Stimulated activated CD4-positive, alpha-beta T cell treated with anti-CD3 and anti-CD28 coated beads, Interleukin-1b, Interleukin-23, amount 100 ng/mL, for 1 hour (primary cell): ENCODE measurements at places on chromosomes 7 and 10.

- DNase-seq: no peak
Measured at GRCh38 chr10:1524540-1524939, 212.8 kb downstream of the ADARB2 start.

DNA sequence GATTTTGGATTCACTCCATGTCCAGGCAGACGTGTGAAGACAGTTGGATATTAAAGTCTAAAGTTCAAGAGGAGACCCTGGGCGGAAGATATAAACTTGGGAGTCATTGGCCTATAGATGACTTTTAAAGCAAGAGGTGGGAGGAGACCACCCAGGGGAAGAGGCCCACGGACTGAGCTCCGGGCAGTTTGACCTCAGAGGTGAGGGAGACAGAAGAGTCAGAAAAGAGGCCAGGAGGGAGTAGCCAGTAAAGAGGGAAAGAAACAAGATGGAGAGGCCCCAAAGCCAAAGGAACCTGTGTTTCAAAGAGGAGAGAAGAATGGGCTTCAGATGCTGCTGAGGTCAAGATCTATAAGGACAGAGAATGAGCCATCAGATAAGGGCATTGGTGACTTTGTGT, 11.4 kb downstream of the CARD11 start:
- no peak for DNase-seq

DNA sequence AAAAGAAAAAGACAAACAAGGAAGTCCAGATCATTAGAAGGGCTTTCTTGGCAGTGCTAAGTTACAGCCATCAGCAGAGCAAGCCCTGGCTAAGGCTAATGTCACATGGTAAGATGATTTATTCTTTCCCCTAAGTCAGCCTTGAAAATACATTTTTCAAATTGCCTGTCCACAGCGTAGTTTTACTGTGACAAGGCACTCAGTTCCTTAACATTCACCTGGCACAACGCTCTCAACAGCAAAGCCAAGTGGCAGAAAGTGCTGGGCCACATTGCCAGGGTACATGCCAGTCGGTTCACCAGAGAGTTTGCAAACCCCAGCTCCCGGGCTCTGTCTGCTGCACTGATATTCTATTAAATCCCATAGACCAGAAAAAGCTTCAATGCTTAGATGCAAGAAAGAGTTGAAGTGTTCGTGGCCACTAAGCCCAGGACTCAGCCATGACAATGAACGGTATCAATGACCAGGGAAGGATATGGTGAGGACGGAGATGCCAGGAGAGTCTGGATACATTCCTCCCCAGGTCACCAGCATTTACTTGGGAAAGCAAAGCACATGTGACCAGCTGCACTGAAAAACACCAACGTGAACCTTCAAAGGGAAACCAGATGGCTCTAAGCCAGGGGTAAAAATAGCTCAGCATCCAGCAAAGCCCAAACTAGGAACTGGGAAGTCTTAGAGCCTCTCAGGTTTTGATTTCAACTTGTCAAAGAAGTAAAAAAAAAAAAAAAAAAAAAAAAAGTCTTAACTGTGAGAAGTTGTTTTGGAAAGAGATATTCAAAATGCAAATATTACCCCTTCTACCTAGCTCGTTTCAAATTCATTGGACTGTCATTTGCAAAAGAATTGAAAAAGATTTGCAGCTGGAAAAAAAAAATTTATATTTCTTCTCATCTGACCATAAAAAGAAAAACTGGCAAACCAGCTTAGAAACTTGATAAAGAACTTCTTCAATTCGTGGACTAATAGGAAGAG, 23.9 kb upstream of the MPP7 start:
- DNase-seq: no peak

GRCh38 chr7:151886783-151887182, 9.9 kb upstream of the PRKAG2 start:
- DNase-seq: no peak

DNA sequence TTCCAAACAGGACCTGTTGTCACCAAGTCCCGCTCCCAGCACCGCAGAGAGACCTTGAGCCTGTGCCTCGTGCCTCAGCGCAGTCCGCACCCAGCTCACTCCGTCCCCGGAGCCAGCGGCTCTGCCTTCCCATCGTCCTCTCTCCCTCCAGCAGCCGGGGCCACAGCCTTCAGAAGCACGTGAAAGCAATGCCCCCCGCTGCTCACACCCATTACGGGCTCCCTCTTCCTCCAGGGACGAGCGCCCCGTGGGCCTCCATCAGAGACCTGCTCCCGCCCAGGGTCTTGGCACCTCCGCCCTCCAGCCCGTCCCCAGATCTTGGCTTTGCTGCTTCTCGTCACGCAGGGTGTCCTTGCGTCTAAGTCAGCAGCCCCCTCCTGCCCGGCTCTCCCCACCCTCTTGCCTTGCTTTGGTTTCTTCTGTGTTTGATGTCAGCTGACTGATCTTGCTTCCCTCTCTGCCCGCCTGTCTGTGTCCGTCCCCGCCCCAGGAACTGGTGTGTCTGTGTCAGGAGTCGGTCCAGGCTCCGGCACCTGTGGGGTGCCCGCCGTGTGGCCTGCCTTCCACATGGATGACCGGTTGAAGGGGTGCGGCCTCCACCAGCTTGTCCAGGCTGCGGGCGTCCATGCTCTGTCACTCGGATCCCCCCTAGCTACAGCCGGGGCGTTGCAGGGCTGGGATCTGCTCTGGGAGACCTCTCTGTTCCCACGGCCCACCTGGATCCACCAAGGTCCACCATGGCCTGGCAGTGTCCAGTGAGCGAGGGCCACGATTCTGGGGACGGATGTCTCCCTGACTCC, 61.9 kb downstream of the FOXL3 start:
- DNase-seq: peak; percentile 13

DNA sequence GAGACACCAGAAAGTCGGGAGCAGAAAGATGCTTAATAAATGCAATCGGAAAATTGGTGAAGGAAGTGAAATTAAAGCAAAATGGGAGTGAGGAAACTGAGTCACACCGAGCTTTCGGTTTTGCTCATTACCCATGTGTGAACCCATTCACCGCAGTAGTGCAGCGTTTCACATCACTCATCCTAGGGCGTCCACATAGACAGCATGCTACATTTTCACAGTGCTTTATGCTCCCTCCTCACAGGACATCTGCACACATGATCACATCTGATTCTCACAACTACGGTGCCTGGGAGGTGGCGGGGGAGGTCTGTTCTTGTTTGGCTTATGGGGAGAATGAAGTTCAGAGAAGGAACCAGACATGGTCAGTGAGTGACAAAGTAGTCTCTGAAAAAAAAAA, 36.6 kb upstream of the ATP6V0A4 start:
- DNase-seq: no peak

DNA sequence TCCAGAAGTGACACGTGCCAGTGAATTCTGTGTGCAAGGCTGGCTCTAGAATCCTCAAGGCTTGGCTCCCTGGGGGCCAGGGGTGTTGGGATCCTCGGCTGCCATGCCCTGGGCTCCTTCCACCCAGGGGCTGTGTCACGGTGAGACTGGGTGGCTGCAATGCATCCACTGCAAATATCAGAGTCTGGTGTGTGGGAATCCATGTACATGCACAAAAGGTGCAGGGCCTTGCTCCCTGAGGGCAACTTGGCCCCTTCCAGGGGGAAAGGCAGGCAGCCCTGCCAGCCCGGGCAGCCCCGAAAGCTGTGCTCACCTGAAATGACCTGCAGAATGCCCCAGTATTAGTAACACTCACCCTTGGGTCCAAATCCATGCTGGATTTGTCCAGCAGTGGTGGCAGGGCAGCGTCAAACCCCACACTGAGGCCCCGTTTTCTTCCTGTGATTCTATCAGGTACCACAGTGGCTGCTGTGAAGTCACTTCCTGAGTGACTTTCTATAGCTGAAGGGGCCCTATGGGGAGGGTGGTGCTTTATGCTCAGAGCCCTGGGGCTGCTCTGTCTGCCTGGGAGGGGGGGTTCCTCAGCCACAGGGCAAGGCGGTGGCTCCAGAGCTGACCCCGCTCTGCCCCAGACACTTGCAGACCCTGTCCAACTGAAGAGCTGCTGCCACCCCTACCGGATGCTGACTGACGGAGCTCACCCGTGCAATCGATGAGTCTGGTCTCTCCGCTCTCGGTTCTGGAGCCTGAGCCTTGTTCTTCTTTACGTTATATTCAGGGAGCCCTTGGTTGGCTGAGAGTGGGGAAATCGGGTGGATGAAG, 317.7 kb downstream of the GLRX3 start:
- DNase-seq: no peak

GRCh38 chr7:106108991-106109390, 3.1 kb downstream of the SYPL1 start:
- DNase-seq: no peak

GRCh38 chr10:66259836-66260235, 666.0 kb upstream of the LRRTM3 start:
- no peak for DNase-seq

DNA sequence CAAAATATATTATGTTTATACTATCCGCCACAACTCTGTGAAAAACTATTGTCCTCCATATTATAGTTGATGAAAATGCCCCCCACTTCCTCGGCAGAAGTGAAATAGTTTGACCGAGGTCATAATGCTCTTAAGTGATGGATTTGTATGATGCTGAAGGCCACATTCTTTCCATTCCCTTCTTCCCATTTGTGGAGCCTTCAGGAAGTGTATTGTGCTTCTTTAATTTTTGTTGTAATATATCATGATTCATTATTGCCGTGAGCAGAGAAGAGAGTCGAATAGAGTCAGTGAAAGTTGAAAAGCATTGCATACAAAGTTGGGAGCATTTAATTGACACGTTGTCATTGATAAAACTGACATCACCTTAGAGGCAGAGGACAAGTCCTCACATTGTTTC, 460.3 kb downstream of the SUGCT start:
- DNase-seq: no peak

GRCh38 chr7:78345979-78346378, 547.4 kb downstream of the PHTF2 start:
- DNase-seq: no peak

- DNase-seq: no peak
Measured at GRCh38 chr7:96728139-96728538, 18.5 kb upstream of the SEM1 start.

- no peak for DNase-seq
Measured at GRCh38 chr10:120742373-120742772, 108.8 kb upstream of the WDR11 start.

- DNase-seq: no peak
Measured at GRCh38 chr10:49613165-49613881, 514 bp upstream of the CHAT start.

DNA sequence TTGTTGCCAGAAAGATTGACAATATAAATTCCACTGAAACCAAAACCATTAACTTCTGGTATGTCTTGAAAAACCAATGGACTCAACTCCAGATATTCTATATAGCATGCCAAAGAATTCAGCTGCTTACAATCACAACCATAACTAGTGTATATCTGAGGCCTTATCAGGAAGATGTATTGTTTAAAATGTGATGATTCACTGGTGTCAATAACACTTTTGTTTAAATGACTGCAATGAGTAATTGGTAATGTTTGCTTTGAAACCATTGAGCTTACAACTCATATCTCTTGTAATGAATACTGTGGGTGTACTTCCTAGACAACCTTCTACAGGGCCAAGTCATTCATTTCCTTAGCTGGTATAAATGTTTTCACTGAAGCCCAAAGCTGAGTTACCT, 727.9 kb upstream of the KCND2 start:
- DNase-seq: no peak
